Fibroblast of villous mesenchyme (primary cell): ENCODE measurements at places on chromosomes 2 and 18. TPM values are rescaled to one million over a fixed set of nuclear protein-coding genes. Genes with fewer than 3 reads are reported as not detected.

Gene TBR1
- under 0.01 TPM in 1 of 2 replicates, not detected in the other for total RNA-seq

- no peak for DNase-seq
Measured at GRCh38 chr2:30692829-30693275, 114.4 kb downstream of the CAPN13 start.

Gene ALKAL2
- 0.43 TPM in 1 of 2 replicates, not detected in the other for total RNA-seq

Gene SKA1
- total RNA-seq, result 9.0 and 13.4 TPM in 2 replicates

- DNase-seq, result no peak
Measured at GRCh38 chr18:59041296-59041695, 98.4 kb upstream of the SEC11C start.

DNA sequence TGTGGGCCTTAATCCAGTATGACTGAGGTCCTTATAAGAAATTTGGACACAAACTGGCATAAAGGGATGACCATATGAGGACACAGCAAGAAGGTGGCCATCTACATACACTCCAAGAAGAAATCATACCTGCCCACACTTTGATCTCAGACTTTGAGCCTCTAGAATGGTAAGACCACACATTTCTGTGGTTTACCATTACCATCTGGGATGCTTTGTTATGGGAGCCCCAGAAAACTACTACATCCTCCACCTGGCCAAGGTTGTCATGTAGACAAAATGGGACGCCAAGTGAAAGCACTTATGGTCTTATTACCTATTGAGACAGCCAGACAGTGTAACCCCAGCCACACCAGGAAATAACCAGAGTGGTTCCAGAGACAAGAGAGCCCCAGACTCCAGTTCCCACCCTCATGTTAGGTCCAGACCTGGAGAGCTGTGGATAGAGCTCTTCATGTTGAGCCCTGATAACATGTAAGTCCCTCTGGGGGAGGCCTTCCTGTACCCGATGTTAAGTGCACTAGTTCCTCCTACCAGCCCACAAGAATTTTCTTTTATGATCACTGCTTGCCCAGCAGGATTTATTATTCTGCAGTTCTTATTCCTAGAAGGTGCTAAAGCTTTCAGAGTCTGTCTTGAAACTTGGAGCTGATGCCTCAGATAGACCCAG is 4.6 kb upstream of the ADD2 start:
- no peak for DNase-seq

- DNase-seq, result no peak
Measured at GRCh38 chr2:54581326-54582039, 125.4 kb downstream of the SPTBN1 start.

Gene CLEC4F
- total RNA-seq, result not detected in 2 replicates

DNA sequence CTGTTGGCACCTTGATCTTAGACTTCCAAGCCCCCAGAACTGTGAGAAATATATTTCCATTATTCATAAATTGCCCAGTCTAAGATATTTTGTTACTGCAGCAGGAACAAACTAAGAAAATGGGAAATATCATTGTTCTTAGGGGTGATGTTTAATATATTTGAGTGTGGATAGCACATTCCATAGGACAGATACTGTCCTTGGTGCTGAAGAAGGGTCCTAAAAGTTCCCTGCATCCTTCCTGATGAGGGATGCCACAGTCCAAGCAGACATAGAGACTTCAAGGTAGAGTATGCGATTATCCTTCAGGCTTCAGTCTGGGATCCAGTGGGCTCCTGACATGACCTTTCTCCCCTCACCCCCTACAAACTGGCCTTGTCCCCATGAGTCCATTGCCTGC is 689.0 kb downstream of the TDRD15 start:
- no peak for DNase-seq

Gene FAM110C
- not detected in 2 replicates for total RNA-seq

DNA sequence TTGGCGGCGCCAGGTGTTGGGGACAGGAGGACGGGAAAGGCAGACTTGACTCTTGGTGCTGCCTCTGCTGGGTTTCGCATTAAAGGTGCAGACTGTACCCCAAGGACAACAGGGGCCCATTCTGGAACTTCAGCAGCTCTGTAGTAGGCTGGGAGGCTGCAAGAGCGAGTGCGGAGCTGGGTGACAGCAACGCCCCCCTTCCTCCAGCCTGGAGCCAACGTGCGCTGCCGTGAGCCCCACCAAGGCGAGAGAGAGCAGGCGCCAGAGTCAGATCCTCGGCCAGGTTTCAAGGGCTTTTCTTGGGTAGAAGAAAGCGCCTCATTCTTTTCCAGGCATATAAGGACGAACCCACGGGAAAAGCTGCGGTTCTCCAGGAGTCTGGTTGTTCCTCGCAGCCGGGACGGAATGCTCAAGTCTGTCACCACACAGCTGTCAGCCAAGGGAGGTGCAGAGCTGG is 1.9 kb downstream of the DOK6 start:
- DNase-seq, result no peak

GRCh38 chr2:234818937-234819336 is 132.9 kb upstream of the SH3BP4 start:
- no peak for DNase-seq

Gene CAVIN2
- total RNA-seq, result 8.4 and 21.6 TPM in 2 replicates

- DNase-seq, result no peak
Measured at GRCh38 chr18:44482761-44483160, 197.9 kb upstream of the SETBP1 start.

DNA sequence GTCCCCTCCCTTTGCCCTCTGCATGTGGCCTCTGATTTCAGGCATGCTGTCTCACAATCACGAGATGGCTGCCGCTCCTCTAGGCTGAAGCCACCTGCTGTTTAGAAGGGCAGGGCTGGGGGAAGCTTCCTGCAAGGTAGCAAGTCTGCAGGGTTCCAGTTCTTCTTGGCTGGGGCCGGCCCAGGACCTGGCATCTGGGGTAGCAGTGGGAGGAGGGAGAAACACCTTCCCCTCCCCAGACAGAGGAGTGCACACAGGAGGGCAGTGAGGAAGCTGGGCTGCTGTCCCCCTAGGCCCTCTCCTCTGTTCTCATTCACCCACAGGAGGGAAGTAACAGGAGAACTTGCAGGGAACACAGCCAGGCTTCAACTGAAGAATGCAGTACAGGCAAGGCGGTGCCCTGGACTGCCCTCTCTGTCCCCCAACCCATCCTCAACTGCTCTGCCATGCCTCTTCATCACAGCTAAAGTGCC is 345.9 kb upstream of the HS6ST1 start:
- DNase-seq, result no peak

DNA sequence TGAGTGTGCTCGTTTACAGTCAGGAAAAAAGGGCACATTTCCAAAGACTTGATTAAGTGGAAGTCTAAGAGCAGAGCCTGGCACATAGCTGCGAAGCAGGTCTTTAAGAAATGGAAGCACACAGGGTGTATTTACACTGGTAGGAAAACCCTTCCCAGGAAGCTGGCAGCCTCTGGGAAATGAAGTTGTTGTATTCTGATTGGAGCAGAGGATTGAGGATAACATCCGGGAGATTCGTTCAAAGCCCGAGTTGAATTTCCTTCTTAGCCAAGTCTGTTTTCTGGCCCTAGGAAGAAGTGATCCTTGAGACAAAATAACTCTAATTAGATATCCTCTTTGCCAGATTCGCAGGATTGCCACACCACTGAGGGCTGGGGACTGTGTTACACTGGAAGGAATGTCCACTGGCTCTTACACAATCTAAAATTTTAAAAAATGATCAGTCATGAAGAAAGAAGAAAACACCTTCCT is 75.9 kb downstream of the ITGB1BP1 start:
- peak; percentile 85 for DNase-seq

Gene MAP3K19
- not detected in 2 replicates for total RNA-seq

Gene DUSP11
- total RNA-seq, result 31.2 and 38.4 TPM in 2 replicates

DNA sequence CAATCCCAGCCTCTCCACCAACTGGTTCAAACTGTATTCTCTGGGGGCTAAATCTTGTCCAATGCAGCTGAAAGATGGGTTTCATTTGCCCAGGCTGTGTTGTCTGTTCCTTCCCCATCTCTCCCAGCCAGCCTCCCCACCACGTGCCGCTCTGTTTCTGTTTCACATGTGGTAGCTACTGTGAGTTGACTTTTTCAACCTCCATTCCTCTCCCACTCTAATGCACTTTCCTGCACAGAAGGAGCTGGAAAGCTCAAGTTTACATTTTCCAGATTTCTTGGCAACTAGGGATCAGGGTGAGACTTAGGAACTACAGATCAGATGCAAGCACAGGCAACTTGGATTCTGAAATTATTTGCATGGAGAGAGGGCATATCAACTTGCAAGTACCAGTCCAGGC is 19.0 kb upstream of the NPAS2 start:
- peak; percentile 55 for DNase-seq

DNA sequence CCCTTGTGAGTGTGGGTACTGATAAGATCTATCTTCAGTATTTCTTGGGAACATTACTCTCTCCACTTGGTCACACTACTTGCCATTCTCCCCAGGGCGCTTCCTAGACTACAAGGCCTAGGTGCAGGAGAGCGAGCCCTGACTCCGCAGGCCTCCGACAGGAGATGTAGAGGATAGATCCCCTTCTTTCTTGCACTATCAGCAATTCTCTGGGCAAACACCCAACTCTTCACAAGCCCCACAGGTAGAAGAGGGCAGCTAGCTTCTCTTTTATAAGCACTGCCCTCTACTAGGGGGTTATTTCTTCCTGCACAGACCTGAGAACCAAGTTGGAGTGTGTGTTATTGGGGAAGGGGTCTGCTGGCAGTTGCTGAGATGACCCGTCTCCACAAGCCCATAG is 10.7 kb upstream of the RMDN2 start:
- DNase-seq, result no peak

GRCh38 chr2:101022221-101022620 is 20.1 kb downstream of the RPL31 start:
- DNase-seq, result no peak

- DNase-seq, result no peak
Measured at GRCh38 chr2:102024410-102024809, 32.6 kb downstream of the IL1R2 start.

- DNase-seq, result no peak
Measured at GRCh38 chr18:38807915-38808314, 1242.3 kb upstream of the CELF4 start.

Gene NCOA1
- 17.4 and 19.0 TPM in 2 replicates for total RNA-seq

- no peak for DNase-seq
Measured at GRCh38 chr2:233258211-233258610, 6.7 kb downstream of the ATG16L1 start.

- DNase-seq, result peak; percentile 8
Measured at GRCh38 chr18:21739604-21740537, 721 bp upstream of the MIB1 start.

DNA sequence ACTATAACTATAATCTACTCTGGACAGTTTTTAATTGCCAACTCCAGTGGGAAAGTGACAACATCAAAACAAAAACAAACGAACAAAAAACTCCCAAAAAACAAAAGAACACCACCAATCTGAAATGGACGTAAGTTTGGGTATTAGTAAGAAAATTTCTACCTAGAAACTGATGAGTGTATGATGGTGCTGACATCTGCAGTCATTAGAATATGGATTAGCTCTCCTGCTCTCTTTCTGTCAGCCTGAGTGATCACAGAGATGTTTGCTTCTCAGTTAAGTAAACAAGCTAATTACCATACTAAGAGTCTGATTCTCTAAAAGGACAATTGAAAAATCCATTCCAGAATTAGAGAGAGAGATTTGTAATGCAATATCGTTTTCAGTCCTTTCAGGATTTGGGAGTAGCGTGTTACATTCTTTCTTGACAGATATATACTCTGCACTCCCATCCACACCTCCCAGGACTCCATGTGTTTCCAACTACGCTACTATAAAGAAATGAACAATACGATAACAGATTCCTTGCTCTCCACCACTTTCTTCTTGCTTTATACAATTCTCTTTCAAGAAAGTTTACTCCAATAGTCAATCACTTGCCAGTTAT is 1347.4 kb upstream of the PIK3C3 start:
- DNase-seq, result no peak

DNA sequence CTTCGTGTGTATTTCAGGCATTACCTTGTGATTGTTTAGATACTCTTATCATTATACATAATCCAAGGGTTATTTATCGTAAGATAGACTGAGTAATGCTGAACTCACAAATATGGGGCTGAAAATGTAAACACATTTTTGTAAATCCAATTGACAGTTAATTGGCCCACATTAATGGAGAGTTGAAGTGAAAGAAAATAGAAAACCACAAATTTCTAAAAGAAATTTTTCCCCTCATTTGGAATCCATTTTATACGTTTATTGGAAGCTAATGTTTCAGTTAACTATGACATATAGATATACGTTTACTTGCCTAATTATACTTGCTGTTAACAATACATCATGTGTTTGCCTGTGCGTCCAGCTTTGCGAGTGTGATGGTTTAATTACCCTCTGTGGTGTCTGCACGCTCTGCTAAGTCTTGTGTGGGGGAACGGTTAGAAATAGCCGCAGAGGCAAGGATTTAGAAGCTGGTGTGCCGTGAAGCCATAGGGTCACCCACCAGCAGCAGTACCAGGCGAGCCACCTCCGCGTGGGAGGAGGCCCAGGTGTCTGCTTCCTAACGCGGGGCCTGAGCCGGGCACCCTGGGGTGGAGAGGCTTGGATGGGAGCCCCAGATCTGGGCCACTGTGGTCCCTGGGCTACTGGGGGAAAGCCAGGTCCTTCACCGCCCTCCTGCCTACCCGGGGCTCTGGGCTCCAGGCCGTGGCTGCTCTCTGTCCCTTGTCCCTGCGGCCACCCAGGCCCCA is 38.0 kb downstream of the TSHZ1 start:
- peak; percentile 52 for DNase-seq

Gene PRKD3
- total RNA-seq, result 59.9 and 85.9 TPM in 2 replicates

DNA sequence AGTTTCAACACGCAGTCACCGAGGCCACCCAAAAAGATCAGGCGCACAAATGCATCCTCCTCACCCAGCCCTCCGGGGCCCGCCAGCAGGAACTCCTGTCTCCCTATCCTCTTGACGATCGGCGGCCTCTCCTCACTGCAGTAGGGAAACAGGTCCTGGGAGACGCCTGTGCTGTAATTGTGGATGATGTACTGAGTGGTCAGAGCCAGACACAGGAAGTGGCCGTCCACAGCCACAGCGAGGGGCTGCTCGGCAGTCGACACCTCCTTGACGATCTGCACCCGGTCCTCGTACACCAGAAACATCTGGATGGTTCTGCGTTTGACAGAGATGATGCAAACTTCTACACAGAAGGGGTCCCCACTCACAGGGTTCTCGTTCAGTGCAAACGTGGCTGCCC is 22.0 kb downstream of the TGFBRAP1 start:
- DNase-seq, result peak; percentile 29

GRCh38 chr2:46135958-46136357 is 161.2 kb upstream of the EPAS1 start:
- peak; percentile 83 for DNase-seq

Gene PXDN
- total RNA-seq, result 296 and 372 TPM in 2 replicates
